ENCODE measurements at places on chromosomes 2 and 18.

DNA sequence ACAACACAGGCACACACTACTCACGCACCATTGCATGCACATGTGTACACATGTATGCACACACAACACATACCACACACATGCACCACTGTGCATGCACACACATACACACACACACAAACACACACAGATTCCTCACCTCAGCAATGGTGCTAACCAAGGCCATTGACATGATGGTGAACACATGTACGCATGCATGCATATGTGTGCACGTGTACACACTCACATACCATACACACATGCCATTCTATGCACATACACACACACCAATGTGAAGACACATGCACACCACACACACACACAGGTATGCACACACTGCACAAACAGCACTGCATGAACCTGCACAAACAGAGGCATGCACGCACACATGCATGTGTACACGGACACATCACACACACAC lies 976.0 kb downstream of the DCDC2C start:
- no peak for DNase-seq

- DNase-seq, result no peak
These were observed 186.4 kb downstream of the VAPA start for GRCh38 chr18:10100196-10100595.

DNA sequence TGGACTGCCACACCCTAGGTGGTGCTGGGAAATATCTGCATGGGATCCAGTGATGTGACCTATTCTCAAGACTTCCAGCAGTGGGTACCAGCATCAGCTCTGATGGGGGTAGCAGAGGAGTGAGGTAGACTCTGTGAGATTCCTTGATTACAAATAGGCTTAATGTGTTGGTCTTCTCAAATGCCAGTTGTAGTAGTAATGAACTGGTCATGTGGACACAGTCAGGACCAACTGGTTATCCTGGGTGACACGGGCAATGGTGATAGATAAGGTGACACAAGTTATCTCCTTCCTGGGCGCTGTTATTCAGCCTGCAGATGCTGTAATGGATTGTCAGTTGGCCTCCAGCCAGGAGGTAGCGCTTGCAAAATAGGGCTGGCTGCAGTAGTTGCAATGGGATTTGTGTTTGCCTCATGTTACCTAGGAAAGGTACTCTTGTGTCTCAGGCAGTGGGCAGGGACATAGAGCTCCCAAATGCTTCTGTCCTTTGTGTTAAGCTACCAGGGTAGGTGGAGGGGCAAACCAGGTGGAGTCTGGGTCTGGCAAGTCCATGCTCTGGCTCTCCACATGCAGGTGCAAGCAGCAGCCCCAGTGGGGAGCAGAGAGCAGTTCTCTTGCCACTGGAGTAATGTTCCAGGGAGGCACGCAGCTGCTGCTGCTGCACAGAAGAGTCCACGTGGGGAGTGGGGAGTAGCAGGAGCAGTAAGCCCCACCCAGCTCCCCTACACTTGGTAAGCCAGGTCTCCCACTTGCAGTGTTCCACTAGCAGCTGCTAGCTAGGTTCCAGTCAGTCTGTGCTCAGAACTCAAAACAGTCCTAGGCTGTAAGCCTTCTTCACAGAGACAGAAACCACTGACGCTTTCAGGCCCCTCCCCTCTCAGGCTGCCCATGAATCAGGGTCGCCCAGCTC lies 505.4 kb upstream of the DDX18 start:
- DNase-seq, result no peak

GRCh38 chr2:140998577-140998976 lies 1132.2 kb downstream of the LRP1B start:
- DNase-seq, result no peak

DNA sequence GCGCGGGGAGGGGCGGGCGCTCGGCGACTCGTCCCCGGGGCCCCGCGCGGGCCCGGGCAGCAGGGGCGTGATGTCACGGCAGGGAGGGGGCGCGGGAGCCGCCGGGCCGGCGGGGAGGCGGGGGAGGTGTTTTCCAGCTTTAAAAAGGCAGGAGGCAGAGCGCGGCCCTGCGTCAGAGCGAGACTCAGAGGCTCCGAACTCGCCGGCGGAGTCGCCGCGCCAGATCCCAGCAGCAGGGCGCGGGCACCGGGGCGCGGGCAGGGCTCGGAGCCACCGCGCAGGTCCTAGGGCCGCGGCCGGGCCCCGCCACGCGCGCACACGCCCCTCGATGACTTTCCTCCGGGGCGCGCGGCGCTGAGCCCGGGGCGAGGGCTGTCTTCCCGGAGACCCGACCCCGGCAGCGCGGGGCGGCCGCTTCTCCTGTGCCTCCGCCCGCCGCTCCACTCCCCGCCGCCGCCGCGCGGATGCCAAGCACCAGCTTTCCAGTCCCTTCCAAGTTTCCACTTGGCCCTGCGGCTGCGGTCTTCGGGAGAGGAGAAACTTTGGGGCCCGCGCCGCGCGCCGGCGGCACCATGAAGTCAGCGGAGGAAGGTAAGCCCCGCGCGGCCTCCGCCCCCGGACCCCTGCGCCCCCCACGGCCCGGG lies at the start of gene NFATC1:
TSS of gene NFATC1 (plus strand) at position 170 of the 644 bp plus-strand sequence. CDS start at position 465, 295 bp downstream.
- DNase-seq, result peak; percentile 93
